Activated naive CD8-positive, alpha-beta T cell treated with anti-CD3 and anti-CD28 coated beads, Interleukin-2, amount 50 U/mL, for 16 hours (primary cell): ENCODE measurements at places on chromosomes 11 and 22.
A peak's percentile ranks its signal among the peaks of the same experiment; 100 is the strongest.

DNA sequence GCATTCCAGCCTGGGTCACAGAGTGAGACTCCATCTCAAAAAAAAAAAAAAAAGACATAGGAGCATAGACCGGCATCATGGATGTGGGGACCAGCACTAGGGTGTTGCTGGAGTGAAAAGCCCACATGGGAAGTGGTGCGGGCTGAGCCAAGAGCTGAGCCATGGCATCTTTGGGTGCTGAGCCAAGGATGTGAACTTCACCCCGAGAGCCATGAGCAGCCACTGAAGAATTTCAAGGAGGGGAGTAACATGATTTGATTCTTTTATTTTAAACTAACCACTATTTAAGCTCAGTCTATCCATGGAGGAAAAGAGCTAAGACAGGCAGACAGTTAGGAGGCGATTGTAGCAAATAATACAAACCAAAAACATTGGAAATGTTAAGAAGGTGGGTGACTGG is 57.4 kb downstream of the AHNAK start:
- DNase-seq = no peak

- DNase-seq = no peak
Observed at GRCh38 chr11:10856689-10857458, 979 bp downstream of the ZBED5 start.

DNA sequence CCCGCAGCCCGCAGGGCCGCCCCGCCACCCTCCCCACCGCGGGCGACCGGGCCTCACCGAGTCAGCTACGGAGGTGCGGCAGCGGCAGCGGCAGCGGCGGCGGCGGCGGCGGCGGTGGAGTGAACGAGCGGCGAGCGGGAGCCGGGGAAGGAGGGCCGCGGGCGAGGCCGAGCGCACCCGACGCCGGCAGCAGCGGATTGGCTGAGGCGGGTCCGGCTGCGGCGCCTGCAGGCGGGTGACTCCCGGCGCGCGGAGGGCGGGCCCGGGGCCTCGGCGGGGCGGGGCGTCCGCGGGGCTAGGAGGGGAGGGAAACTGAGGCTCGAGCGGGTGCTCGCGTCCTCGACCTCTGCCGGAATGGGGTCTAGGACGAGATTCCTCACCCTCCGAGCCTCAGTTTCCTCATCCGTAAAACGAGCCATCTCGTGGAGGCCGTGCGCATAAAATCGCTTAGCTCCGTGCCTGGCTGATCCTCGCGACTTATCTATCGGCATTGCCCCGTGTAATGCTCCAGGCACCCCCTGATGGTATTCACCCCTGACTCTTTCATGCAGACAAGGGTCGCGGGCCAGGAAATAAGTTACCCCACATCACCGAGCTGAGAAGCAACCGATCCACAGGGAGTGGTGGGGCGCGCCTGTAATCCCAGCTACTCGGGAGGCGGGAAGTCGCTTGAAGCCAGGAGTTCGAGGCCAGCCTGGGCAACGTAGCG is at the start of gene CPT1A:
Gene CPT1A, minus strand, starts transcription at position 199 of the 709 bp plus-strand sequence. CDS start 26,442 bp downstream, outside the sequence.
- peak; percentile 27 for DNase-seq

DNA sequence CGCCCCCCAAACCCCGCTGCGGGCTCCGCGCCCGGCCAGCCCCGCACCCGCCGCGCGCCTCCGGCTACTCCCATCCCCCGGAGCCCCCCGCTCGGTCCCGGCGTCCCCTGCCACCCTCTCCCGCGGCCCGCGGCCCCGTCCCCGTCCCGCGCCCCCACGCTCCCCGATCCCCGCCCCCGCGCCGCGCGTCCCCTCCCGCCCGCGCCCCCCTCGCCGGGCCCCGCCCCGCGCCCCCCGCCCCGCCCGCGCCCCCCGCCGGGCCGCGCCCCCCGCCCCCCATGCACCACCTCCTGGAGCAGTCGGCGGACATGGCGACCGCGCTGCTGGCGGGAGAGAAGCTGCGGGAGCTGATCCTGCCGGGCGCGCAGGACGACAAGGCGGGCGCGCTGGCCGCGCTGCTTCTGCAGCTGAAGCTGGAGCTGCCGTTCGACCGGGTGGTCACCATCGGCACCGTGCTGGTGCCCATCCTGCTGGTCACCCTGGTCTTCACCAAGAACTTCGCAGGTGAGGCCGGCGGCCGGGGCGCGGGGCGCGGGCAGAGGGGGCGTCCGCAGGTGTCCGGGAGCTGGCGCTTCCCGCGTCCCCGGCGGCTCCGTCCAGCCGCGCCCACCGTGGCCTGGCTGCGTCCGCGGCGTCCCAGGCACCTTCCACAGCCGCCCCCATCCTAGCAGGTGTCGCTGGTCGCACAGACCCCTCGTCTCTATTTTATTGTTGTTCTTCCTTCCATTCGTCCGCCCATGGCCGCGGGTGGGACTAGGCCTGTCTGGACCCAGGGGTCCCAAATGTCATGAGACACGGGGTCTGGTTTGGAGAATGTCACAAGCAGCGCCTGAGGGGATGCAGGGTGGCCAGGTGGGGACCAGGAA is at the start of gene PANX2:
Gene PANX2, plus strand, starts transcription at position 279 of the 866 bp plus-strand sequence. Its CDS starts 0 bp downstream, at position 279.
- DNase-seq = no peak
